Osteoblast (primary cell): ENCODE measurements at places on chromosomes 4 and X. TPM values are rescaled to one million over a fixed set of nuclear protein-coding genes. Genes with fewer than 3 reads are reported as not detected.

Gene ENPEP
- 0.59 and 1.1 TPM in 2 replicates for total RNA-seq

Gene PWWP3B
- total RNA-seq = not detected in 2 replicates

Gene TMEM128
- 21.7 and 28.3 TPM in 2 replicates for total RNA-seq

Gene EFHC2
- 2.9 and 3.6 TPM in 2 replicates for total RNA-seq

Gene NAP1L2
- total RNA-seq = 0.29 TPM in 1 of 2 replicates, not detected in the other

Gene OPN1LW
- not detected in 2 replicates for total RNA-seq

Gene MAEA
- 55.7 and 70.6 TPM in 2 replicates for total RNA-seq

Gene STAG2
- total RNA-seq = 84.3 and 91.2 TPM in 2 replicates
